ENCODE measurements at places on chromosomes 11 and 22. TPM values are rescaled to one million over a fixed set of nuclear protein-coding genes. Genes with fewer than 3 reads are reported as not detected.

- DNase-seq: peak; percentile 68
- H3K36me3 ChIP-seq: no peaks in the 10 kb centered on the region
- peaks cover 11% of the 10 kb centered on the region for H3K4me1 ChIP-seq
- H3K27ac ChIP-seq: no peak overlapping the region
- no peak overlapping the region for H3K4me3 ChIP-seq
- H3K27me3 ChIP-seq: peaks cover 59% of the 10 kb centered on the region
Measured at GRCh38 chr11:72676861-72677341, 2.7 kb upstream of the PDE2A start.

DNA sequence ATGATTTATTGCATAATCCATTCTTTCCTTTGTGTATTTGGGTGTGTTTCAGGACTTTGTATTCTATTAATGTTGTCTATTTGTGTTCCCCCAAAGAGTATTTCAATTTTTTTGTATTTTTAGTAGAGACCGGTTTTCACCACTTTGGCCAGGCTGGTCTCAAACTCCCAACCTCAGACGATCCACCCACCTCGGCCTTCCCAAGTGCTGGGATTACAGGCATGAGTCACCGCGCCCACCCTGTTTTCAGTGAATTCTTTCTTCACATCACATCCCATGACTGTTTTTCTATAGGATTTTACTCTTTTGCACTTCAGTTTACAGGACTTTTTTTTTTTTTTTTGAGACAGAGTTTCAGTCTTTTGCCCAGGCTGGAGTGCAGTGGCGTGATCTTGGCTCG lies 46.3 kb downstream of the RBX1 start:
- H3K27me3 ChIP-seq: peaks cover 13% of the 10 kb centered on the region
- no peak overlapping the region for H3K27ac ChIP-seq
- no peak for DNase-seq

GRCh38 chr11:79437278-79437980 lies 3.4 kb downstream of the TENM4 start:
- no peaks in the 10 kb centered on the region for H3K4me1 ChIP-seq
- no peaks in the 10 kb centered on the region for H3K36me3 ChIP-seq
- H3K27me3 ChIP-seq: peaks cover 67% of the 10 kb centered on the region
- no peak for DNase-seq
- H3K27ac ChIP-seq: no peak overlapping the region
- H3K4me3 ChIP-seq: peak overlapping the region; percentile 2

GRCh38 chr22:35308480-35309021 lies 8.9 kb downstream of the TOM1 start:
- peak overlapping the region; percentile 63 for H3K27ac ChIP-seq
- no peak overlapping the region for H3K4me3 ChIP-seq
- DNase-seq: no peak
- peaks cover 76% of the 10 kb centered on the region for H3K4me1 ChIP-seq
- H3K27me3 ChIP-seq: no peaks in the 10 kb centered on the region

GRCh38 chr22:30566125-30566524 lies 8.3 kb downstream of the GAL3ST1 start:
- H3K4me1 ChIP-seq: no peaks in the 10 kb centered on the region
- H3K27ac ChIP-seq: no peak overlapping the region
- no peak overlapping the region for H3K4me3 ChIP-seq
- DNase-seq: no peak
- no peaks in the 10 kb centered on the region for H3K36me3 ChIP-seq

DNA sequence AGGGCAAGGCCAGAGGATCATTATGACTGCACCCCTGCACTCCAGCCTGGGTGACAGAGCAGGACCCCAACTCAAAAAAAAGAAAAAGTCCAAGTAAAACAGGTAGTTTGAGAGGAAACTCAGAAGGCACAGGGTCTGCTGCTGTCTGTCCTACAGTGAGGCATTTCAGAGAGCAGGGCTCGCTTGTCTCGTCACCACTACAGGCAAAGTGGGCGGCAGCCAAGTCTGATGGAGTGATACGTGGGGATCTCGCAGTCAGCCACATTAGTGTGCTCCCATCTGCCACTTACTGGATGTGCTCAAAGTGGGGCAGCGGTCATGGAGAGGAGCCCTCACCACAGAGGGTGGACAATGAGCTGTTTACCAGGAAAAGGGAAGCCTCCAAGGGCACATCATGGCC lies 42.1 kb downstream of the PI4KA start:
- H3K4me3 ChIP-seq: no peak overlapping the region
- H3K4me1 ChIP-seq: peaks cover under 1% of the 10 kb centered on the region
- peaks cover 56% of the 10 kb centered on the region for H3K36me3 ChIP-seq
- DNase-seq: no peak
- H3K27me3 ChIP-seq: no peaks in the 10 kb centered on the region
- no peak overlapping the region for H3K27ac ChIP-seq

- H3K27me3 ChIP-seq: no peaks in the 10 kb centered on the region
- no peak overlapping the region for H3K27ac ChIP-seq
- no peak overlapping the region for H3K4me3 ChIP-seq
Measured at GRCh38 chr22:43128116-43128515, 15.1 kb downstream of the MCAT start.

GRCh38 chr22:18075720-18076497 lies 1.9 kb upstream of the PEX26 start:
- H3K4me3 ChIP-seq: peak overlapping the region; percentile 57
- H3K27ac ChIP-seq: peak overlapping the region; percentile 8
- H3K4me1 ChIP-seq: peaks cover 27% of the 10 kb centered on the region

DNA sequence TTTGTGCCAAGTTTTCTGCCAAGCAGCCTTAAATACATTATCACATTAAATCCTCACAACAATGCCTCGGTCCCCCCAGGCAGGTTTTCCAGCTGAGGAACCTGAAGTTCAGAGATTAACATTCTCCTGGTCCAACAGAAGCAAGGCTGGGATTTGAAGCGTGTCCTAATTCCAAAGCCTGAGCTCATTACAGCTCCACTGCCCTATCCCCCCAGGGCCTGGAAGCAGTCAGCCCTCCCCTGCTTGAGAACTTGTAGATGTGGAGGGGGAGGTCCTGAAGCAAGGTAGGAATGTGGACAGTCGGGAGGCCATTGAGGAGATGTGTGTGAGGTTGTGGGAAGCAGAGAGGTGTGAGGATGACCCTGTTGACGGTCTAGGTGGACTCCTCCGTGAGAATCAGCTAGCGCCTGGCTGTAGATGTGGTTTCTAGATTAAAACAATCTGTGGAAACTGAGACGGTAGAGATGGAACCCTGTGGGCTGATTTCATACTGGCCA lies 8.1 kb downstream of the GRAMD1B start:
- no peaks in the 10 kb centered on the region for H3K27me3 ChIP-seq
- peak overlapping the region; percentile 42 for H3K4me3 ChIP-seq
- H3K27ac ChIP-seq: peak overlapping the region; percentile 79
- peaks cover 88% of the 10 kb centered on the region for H3K36me3 ChIP-seq
- no peak for DNase-seq
- H3K4me1 ChIP-seq: peaks cover 81% of the 10 kb centered on the region

- peak overlapping the region; percentile 70 for H3K4me3 ChIP-seq
- H3K4me1 ChIP-seq: peaks cover 14% of the 10 kb centered on the region
- H3K36me3 ChIP-seq: no peaks in the 10 kb centered on the region
- DNase-seq: no peak
Measured at GRCh38 chr22:29071261-29072045, 1.4 kb upstream of the KREMEN1 start.

DNA sequence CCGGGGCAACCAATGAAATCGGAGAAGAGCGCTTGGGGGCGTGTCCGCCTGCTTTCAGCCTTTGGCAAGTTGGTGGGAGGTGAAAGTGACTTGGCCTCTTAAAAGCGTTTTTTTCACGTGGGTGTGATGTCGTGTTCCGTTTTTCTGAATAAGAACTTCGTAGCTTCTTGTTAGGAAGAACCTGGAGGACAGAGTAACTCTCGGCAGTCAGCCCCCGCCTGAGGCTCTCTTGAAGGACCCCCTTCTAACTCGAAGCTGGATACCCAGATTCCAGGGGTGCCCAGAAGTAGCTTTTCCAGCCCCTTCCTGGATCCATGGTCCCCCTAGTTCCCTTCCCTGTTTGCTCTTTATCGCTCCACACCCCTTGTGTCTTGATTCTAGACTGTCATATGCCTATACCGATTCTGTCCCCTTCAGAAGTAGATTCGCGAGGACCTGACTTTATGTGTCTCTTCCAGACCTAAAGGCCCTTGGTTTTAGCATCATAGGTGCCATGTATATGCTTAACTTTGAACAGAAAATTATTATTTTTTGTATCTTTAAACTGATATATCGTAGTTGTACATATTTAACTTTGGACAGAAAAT lies 915 bp upstream of the OSBP start:
- H3K27ac ChIP-seq: peak overlapping the region; percentile 99
- peak overlapping the region; percentile 89 for H3K4me3 ChIP-seq
- no peaks in the 10 kb centered on the region for H3K27me3 ChIP-seq
- DNase-seq: no peak
- H3K4me1 ChIP-seq: peaks cover 43% of the 10 kb centered on the region

- H3K36me3 ChIP-seq: no peaks in the 10 kb centered on the region
- no peak for DNase-seq
- H3K27me3 ChIP-seq: no peaks in the 10 kb centered on the region
- no peaks in the 10 kb centered on the region for H3K4me1 ChIP-seq
Measured at GRCh38 chr11:30474151-30474954, 111.8 kb downstream of the MPPED2 start.

DNA sequence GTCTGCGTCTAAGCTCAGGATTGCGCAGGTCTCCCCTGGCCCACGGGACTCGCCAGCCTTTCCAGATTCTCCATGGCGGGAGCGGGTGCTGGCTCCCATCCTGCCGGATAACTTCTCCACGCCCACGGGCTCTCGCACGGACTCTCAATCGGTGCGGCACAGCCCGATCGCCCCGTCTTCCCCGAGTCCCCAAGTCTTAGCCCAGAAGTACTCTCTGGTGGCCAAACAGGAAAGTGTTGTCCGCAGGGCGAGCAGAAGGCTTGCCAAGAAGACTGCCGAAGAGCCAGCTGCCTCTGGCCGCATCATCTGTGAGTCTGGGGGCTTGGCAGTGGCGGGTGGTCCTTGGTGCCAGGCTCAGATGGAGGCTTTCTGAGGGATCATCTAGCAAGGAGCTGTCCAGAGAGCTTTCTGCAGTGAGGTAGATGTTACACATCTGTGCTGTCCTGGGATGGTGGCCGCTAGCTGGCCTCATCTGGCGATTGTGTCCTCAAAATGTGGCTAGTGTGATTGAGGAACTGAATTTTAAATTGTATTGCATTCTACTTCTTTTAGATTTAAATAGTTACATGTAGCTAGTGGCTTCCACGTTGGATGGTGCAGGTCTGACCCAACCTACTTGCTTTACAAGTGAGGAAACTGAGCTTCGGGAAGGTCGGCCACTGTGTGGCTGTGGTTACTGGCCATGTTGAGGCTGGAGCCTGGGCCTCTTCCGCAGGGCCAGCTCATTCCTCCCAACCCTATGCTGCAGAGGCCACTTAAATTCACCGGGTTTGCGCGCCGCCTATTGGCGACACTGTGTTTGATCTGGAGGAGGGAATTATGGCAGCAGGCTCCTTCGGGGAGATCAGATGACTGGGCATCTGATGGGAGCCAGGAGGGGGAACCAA lies 6.7 kb downstream of the INCENP start:
- H3K27ac ChIP-seq: no peak overlapping the region
- H3K36me3 ChIP-seq: peaks cover 72% of the 10 kb centered on the region
- no peak for DNase-seq
- H3K4me1 ChIP-seq: peaks cover 15% of the 10 kb centered on the region

- peak overlapping the region; percentile 89 for H3K4me3 ChIP-seq
- H3K4me1 ChIP-seq: peaks cover 22% of the 10 kb centered on the region
- H3K27me3 ChIP-seq: peaks cover 2% of the 10 kb centered on the region
Measured at GRCh38 chr11:65778901-65779668, 1.7 kb downstream of the AP5B1 start.

- H3K27me3 ChIP-seq: peaks cover 71% of the 10 kb centered on the region
- DNase-seq: no peak
- peaks cover 3% of the 10 kb centered on the region for H3K4me1 ChIP-seq
- no peak overlapping the region for H3K27ac ChIP-seq
- no peak overlapping the region for H3K4me3 ChIP-seq
Measured at GRCh38 chr11:69636512-69637197, 4.3 kb upstream of the CCND1 start.

- peaks cover 4% of the 10 kb centered on the region for H3K4me1 ChIP-seq
- no peak for DNase-seq
- H3K27ac ChIP-seq: no peak overlapping the region
- peaks cover 70% of the 10 kb centered on the region for H3K27me3 ChIP-seq
Measured at GRCh38 chr11:27471589-27472397, 797 bp downstream of the LGR4 start.

DNA sequence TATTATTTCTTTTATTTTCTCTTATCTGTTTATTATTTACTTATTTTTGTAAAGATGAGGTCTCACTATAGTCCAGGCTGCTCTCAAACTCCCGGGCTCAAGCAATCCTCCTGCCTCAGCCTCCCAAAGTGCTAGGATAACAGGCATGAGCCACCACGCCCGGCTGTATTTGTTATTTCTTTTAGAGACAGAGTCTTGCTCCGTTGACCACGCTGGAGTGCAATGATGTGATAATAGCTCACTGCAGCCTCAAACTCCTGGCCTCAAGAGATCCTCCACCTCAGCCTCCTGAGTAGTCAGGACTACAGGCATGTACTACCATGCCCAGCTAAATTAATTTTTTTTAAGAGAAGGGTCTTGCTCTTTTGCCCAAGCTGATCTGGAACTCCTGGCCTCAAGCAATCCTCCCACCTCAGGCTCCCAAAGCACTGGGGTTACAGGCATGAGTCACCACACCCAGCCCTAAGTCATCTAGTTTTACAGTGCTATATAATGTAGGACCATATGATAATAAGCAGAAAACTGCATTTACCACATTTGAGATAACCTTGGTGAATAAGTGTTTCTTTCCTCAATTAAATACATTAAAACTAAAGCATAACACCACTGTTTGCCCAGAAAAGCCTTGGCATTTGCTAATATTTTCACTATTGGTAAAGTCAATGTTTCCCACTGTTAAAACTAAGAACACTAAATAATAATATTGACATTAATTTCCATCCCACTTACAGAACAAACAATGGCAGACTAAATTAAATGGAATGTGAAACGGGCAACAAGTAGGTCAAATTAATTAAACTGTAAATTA lies 127.5 kb downstream of the SIK3 start:
- peaks cover 2% of the 10 kb centered on the region for H3K36me3 ChIP-seq
- H3K4me3 ChIP-seq: no peak overlapping the region
- no peaks in the 10 kb centered on the region for H3K27me3 ChIP-seq
- H3K27ac ChIP-seq: no peak overlapping the region
- H3K4me1 ChIP-seq: peaks cover 8% of the 10 kb centered on the region
- DNase-seq: no peak

DNA sequence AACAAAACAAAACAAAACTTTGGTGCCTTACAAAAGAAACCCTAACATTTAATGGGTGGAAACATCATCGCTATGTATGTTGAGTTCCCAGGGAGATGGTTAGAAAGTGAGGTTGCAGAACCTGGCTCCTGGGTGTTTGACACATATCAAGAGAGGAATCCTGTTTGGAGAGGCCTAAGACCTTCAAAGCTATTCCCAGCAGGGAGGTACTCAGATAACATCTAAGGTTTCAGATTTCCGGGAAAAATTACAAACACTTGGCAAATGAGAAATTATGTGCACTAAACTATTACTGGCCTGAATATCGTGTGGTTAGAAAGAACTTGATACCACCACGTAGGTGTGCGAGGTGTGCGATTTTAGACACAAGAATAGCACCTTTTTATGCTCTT lies 18.5 kb downstream of the TRIM5 start:
- H3K27ac ChIP-seq: no peak overlapping the region
- H3K36me3 ChIP-seq: peaks cover 17% of the 10 kb centered on the region
- H3K27me3 ChIP-seq: no peaks in the 10 kb centered on the region

The AMPD3 gene
- 24.8 TPM for total RNA-seq

The MMP27 gene
- not detected for total RNA-seq

The KRTAP5-1 gene
- not detected for total RNA-seq

Data from activated T-helper 2 cell treated with anti-CD3 and anti-CD28 coated beads, Interferon-gamma antibody, Interleukin-2, Interleukin-4, amounts not matched to agents 10 μg/mL and 5 μg/mL and 100 μg/mL, durations not matched to agents 14 hours and 24 hours and 36 hours (primary cell).